ENCODE measurements at places on chromosomes 6 and 20.

GRCh38 chr6:125310994-125311649, 9.4 kb upstream of the HDDC2 start:
- DNase-seq: no peak

DNA sequence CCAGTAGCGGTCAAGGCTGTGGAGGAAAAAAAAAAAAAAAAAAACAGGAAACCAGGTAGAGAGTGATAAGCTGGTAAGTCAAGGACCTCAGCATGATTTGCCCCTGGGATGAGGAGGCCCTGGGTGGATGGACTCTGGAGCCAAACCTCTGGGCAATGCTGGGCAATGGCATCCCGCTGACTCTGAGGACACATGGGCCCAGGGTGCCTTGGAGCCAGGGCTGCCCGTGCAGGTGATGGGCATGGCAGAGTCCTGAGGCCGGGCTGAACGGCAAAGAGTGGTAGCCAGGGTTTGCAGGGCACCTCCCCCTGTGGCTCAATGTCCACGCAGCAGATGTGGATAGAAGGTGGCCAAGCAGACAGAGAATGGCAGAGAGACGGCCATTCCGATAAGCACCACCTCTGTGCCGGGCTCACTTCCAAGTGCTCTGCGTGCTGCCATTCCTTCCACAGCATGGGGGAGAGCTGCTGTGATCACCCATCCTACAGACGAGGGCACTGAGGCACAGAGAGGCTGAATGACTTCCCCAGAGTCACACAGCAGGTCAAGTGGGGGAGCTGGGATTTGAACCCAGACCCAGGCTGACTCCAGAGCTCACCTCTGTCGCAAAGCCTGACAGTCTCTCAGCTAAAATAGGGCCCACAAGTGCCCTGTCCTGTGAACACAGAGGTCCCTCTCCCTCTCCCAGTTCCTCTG, 353.9 kb downstream of the CDH4 start:
- DNase-seq: no peak

DNA sequence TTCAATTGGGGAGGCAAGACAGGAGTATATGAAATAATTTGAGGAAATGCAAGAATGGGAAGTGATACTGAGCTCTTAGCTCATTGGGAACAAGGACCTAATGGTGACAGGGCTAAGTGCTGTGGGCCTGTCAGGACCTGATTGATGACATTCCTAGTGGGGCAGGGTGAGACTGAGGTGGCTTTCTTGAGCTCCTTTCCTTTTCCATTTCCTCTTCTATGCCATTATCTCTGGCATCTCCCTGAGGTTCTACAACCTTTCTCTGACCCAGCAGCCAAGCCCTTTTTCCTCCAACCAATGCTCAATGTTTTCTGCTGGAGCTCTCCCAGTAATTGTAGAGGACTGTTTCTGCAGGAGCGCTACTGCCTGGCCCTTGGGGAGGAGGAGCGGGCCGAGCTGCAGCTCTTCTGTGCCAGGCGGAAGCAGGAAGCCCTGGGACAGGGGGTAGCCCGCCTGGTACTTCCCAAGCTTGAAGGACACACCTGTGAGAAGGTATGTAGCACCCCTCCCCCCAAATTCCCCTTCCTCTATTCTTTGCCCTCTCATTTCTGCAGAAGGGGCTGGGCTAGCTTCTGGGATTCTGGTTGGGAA, 2.8 kb upstream of the TOMM6 start:
- DNase-seq: no peak

DNA sequence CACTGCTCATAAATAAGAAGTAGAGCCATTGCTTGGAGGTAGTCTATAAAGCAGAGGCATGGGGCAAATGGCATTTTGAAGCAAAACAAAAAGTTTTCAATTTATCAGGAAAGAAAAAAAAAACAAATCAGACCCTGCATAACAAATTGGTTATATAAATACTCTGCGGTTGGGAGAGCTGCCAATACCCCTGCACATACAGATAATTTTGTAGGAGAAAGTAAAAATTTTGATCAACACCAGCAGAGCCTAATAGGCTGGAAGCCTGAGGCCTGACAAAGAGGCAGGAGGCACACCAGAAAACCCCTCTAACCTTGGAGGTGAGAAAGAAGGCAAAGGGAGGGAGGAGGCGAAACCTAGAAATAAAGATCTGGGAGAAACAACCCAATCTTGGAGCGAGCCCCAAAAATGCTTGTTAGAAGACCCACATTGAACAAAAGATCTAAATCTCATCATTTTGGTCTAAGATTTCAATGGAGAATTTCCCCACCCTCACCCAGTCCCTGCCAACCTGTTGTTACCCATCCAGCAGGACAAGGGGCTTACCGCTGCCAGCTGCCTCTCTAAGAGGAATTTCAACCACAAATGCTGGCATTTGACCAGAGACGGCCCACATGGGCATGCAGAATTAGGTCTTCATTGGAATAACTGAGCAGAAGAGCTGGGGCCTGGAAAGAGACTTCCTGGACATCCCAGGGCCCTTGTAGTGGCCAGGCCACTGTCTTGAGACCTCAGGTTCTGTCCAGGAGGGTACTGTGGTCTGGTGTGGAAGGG, 28.4 kb downstream of the FOXA2 start:
- DNase-seq: no peak

DNA sequence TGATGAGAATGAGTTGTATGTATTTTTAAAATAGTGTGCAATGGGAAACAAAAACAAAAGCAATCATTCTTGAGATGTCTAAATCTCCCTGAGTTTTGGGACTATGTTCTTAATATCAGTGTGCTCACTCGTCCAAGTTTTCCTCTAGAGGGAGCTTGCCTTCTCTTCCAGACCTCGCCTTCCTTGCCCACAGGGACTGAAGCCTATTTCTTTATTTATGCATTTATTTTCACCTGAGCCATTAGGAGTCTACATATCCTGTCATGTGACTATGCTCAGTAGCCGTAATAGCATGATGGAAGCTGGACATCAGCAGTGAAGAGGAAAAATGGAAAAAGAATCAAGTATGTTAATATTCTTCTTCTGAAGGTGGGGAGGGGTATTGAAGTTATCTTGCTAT, 131.2 kb downstream of the SH3BGRL2 start:
- no peak for DNase-seq

DNA sequence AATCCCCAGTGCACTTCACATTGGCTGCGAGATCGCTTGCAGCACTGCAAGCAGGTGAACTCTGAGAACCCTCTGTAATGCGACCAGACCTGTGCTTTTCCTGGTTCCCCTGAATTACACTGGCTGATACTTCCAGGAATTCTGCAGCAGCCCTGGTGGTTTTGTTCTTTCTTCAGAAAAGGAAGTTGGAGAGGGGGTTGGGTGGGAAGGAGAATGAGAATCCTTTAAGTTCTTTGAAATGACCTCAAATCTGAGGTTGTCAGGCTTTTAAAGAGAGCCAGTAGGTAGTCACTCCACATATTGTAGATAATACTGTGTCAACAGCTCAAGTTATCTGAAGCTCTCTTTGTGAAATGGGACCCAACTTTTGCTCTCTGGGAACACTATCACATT, 62.4 kb downstream of the GCNT2 start:
- DNase-seq: no peak

DNA sequence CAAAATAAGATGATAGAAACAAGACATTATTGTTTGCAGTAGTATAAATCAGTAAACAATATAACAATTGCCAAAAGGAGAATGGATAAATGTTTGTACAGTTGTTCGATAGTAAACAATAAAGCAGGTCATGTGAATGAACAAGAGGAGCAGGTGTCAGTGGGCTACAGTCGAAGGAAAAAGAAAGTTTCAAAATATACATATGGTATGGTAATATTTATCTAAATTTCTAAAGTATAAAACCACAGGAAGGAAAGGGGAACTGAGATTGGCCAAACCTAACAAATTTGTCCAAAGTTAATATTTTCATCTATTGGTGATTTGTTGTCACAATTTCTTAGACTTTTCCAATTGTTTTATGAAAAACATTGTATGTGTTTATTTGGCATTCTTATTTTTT, 110.9 kb downstream of the SH3BGRL2 start:
- no peak for DNase-seq

GRCh38 chr6:5080574-5080973, 4.6 kb upstream of the PPP1R3G start:
- DNase-seq: no peak

- no peak for DNase-seq
Measured at GRCh38 chr6:167037762-167038161, 38.6 kb downstream of the CEP43 start.

- DNase-seq: no peak
Measured at GRCh38 chr20:9482180-9482579, 32.2 kb upstream of the LAMP5 start.

GRCh38 chr6:9583753-9584352, 831.0 kb downstream of the TFAP2A start:
- DNase-seq: no peak

DNA sequence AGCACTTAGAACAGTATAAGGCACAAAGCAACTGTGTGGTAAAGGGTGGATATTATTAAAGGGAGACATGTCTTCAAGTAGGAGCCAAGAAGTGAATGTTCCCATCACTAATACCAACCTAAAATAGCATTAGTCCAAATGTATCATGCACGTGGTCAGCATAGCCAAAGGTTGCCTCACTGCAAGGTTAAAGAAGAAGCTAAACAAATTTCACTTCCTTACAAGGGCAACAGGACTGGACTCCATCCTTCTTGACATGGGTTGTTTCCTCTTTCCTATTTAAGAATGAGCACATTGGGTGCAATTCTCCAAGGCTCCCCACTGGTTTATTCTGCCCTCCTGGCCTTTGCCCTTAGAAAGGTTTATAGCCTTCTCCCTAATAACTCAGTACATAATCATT, 186.7 kb downstream of the PHACTR1 start:
- DNase-seq: no peak

DNA sequence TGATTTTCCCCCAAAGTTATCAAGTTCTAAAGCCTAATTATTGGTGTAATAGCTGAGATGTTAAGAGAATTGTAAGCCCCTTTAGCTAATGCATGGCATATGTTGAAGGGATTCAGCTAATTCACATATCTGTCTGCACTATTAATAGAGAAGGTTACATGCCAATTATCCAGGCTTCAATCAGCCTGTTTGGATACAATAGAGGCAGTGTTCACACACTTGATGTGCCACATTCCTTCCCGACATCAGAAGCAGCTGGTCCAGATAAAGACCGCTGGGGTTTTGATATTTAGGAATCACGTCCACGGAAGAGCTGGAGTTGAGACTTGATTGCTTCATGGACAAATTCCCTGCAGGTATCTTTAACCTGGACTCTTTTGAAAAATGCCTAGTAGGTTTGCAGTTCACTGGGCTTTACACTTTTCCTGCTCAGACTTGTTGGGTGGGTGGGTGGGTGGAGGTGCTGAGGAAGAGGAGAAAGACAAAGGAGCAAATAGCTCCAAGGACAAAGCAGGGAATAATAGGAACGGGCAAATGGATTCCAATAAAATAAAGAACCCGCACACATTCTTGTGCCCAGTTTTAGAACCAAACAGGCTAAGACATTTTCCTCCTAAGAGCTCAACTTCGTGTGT, 142.6 kb upstream of the ZNF217 start:
- DNase-seq: no peak

- no peak for DNase-seq
Measured at GRCh38 chr6:38337819-38338465, 301.8 kb downstream of the BTBD9 start.

- no peak for DNase-seq
Measured at GRCh38 chr6:140855520-140855919, 1277.2 kb upstream of the GJE1 start.

DNA sequence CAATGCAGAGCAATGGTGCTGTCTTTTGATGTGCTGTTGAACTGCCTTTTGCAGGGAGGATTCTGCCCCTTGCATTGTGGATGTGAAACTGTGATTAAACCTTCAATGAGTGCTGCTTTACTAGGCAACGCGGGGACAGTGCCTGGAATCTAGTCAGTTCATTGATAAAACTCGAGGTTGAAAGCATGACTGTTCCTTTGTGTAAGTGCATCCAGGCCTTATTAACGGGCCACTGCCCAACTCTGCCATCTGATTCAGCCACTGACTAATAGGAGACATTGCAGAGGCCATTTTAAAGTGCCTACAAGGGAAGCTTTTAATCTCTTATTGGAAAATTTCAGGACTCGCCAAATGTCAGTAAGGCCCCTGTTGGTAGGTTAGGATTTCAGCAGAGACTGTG, 49.3 kb downstream of the SLC35F1 start:
- no peak for DNase-seq

- DNase-seq: no peak
Measured at GRCh38 chr6:32865724-32866443, 11.9 kb downstream of the PSMB9 start.

- DNase-seq: no peak
Measured at GRCh38 chr6:26180346-26180745, 93.1 kb downstream of the HFE start.

DNA sequence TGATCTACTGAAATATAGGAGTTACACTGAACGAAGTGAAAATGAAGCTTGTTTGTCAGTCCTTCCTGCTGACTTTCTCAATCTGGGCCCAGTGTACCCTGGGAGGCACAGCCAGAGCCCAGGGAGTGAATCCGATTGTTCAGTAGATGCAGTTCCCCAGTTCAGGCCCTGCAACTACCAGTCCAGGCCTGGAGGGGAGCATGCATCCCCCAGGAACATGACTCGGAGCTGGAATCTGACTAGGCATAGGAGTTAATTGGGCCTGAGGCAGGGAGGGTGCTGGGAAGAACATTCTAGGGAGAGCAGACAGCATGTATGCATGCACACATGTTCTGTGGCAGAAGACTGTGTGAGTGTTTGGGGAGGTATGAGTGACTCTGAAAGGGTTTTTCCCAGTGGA, 42.1 kb downstream of the PHACTR3 start:
- DNase-seq: no peak

DNA sequence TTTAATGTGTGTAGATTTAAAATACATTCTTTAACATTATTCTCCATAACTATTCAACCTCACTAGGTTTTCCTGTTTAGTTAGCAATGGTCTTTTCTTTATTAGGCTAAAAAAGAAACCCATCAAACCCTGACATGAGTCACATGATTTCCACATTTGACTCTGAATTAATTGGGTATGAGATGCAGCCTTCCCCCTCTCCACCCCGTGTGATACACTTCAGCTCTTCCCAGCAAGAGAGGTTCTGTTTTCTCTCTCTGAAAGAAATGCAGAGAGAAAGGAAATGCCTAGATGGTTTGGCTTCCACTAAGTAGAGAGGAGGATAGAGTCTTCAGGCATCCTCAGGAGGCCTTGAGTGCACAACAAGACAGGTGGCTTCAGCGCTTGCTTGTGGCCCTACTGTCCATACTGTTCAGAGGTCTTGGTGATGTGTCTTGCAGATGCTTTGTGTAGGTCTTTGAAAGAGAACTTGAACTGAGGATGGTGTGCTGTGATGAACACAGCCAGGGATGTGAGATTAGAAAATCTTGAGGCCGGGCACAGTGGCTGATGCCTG, 17.3 kb downstream of the FARS2 start:
- DNase-seq: no peak

DNA sequence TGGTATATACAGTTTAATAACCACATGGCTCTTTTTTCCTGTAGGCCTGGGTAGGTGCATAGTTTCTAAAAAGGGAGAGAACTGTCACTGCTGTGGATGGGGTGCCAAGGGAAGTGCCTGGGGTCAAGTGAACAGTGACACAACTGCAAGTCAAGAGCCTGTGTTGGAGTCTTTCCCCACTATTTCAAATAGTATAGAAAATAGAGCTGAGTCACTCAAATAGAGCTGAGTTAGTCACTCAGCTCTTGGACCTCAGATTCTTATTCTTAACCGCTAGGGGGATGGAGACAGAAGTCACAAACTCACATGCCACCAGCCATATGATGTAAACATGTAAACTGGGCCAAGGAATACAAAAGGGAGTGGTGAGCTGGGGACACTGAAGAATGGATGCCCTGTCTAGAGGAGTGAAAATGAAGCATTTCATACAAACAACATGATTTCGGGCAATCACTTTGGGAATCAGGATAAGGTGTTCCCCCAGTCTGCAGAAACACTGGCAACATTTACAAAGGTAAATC, 2.1 kb downstream of the NQO2 start:
- DNase-seq: no peak
